ENCODE measurements at places on chromosomes 4 and X.

DNA sequence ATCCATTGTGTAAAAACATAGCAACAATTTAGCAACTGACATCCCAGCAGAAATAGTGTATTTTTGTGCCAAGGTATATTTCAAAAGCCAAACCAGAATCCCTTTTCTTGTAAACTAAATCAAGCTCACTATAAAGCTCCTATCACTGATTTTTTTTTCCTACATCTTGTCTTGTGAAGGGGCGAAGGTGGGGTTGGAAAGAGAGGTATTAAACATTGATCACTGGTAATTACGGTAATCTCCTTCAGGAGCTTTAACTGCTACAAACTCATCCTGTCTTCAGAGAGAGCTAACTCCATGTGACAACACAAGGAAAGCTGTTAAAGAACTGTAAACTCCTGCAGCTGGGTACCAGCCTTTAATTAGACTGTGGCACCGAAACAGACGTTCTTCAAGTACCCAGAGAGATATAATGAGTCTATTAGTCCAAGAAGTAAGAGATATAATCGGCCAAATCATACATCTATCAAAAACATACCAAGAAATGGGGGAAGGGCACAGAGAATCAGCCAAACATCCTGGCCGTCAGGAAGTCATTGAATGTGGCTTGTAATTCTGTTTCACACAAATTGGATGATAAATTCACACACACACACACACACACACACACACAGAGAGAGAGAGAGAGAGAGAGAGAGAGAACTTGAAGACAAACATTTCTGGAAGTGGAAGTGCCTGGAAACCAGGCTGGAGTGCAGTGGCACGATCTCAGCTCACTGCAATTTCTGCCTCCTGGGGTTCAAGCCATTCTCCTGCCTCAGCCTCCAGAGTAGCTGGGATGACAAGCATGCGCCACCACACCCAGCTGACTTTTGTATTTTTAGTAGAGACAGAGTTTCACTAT lies 111.9 kb upstream of the PPARGC1A start:
- no peak for DNase-seq

- DNase-seq, result no peak
Measured at GRCh38 chr4:107799669-107800450, 24.9 kb upstream of the SGMS2 start.

DNA sequence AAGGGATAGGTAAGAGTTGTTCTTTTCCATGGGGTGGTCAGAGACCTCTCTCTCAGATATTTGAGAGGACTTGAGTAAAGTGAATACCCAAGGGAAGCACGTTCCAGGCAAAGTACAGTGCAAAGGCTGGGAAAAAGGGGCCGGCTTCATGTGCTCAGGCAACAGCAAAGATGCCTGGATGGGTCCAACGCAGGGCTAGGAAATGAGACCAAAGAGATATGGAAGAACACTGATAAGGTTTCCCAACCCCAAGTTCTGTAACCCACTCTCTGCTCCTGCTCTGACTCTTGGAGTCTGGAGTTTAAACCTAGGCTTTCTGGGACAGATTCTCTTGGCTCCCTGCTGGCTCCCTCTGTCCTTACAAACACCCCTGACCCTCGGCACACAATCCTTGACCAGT lies 36.2 kb upstream of the PROM1 start:
- DNase-seq, result no peak

DNA sequence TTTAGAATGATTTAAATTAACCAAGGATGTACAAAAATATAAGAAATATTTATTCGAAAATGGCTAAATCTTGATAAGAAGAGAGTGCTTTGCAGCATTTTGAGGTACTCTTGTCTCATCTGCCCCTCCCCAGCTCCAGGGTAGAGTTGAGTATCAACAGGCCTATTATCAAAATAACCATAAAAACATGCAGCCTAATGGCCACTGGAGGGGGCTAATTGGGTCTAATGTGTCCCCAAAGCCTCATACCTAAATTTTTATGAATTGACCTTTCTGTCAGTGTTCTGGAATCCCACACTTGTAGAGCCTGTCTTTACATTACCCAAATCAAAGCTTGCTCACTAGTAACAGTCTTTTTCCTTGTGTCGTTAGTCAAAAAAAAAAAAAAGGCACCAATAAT lies 544.9 kb upstream of the CPXCR1 start:
- no peak for DNase-seq

GRCh38 chr4:169774466-169775445 lies 17.0 kb upstream of the HPF1 start:
- DNase-seq, result peak; percentile 26

DNA sequence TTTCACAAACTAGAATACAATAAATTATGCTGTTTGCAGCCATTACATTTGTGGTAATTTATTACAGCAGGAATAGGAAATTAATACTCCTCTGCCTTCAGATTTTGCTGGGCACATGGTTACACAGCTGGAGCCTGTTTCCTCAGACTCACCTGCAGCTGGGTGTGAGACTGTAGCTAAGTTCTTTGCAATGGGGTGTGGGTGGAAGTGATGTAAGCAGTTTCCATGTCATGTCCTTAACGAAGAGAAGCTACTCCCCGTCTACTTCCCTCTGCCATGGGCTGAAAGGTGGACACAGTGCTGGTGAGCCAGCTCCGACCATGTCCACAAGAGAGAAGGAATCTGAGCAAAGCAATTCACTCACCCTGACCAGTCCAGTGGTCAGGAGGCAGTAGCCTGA lies 18.2 kb downstream of the SH3KBP1 start:
- DNase-seq, result no peak

DNA sequence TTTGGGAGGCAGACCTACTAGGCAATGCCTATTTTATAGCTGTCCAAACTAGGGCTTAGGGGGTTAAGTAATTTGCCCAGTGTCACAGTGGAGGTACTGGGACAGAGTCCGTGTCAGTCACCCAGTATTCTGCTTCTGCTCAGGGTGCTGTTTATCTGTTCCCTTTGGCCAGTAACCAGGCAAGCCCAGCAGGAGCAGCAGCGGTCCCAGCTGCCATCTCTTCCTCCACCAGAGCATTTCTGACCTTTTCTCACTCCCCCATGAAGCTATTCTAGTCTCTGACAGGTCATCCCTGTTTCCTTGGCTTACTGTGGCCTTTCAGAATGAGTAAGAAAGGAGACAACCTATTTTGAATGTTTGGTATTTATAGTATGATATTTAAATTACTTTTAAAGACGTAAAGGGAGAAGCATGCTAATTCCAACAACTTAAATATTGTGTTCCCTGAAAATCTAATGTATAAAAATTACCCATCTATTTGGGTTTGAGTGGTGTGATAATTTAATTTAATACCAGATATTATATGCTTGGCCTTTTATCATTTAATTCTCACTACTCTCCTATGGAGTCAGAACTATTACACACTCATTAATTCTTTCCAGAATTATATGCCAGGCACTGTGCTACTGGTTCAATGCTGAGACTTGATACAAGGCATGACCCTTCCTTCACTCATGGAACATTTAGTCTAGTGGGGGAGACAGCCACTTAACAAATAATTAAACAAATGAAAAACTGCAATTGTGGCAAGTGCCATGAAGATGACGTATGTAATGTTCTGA lies 60.6 kb downstream of the RPS6KA3 start:
- no peak for DNase-seq

GRCh38 chr4:40583850-40584439 lies 45.7 kb downstream of the RBM47 start:
- DNase-seq, result no peak

- no peak for DNase-seq
Measured at GRCh38 chr4:90816754-90817153, 689.6 kb downstream of the CCSER1 start.

DNA sequence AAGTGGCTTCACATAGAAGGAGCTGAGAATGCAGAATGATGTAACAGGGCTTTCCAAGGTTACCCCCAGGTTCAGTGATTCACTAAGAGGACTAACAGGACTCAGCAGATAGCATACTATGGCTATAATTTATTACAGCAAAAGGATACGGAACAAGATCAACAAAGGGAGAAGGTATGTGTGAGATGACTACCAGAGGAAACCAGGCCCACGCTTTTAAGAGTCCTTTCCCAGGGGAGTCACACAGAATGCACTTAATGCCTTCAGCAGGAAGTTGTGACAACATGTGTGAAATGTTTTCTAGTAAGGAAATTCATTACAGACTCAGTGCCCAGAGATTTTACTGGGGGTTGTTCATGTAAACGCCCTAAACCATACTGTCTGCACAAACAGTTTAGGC lies 373.6 kb upstream of the MAGEB2 start:
- no peak for DNase-seq

DNA sequence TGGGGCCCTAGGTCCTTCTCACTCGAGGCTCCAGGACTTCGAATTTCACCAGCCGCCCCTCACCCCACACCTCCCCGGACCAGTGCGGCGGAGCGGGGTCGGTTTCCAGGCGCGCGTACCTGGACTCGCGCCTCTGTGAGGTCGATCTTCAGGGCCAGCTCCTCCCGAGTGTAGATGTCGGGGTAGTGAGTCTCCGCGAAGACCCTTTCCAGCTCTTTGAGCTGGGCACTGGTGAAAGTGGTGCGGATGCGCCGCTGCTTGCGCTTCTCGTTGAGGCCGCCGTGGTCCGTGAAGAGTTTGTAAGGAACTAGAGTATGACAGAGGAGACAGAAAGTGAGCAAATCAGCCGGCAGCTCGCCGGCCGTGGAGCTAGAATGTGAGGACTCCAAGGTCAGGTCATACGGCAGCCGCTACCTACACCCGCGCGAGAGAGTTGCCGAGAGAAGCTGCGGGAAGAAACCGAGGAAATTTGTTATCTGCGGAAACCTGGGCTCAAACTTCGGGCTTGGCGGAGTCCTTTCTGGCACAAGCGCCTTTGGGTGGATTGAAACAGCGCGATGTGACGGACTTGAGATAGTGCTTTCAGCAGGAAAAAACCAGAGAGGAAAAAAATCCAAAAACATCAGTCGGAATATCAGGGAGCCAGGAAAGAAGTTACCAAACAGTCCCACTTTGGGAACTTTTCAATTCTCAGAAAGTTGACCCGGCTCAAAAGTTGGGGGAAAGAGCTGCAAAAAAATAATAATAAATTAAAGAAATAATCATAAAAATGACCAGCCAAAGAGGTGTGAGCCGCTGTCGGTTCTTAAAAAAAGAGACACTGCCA lies 1.1 kb downstream of the PHOX2B start:
- DNase-seq, result no peak

GRCh38 chrX:1292575-1293290 lies 24.1 kb downstream of the CSF2RA start:
- DNase-seq, result no peak

GRCh38 chr4:109077505-109077904 lies 225.0 kb downstream of the COL25A1 start:
- DNase-seq, result no peak

GRCh38 chr4:48538358-48538757 lies 48.3 kb downstream of the ZAR1 start:
- DNase-seq, result no peak

- peak; percentile 82 for DNase-seq
Measured at GRCh38 chr4:143558823-143559756, 45.6 kb downstream of the SMARCA5 start.

DNA sequence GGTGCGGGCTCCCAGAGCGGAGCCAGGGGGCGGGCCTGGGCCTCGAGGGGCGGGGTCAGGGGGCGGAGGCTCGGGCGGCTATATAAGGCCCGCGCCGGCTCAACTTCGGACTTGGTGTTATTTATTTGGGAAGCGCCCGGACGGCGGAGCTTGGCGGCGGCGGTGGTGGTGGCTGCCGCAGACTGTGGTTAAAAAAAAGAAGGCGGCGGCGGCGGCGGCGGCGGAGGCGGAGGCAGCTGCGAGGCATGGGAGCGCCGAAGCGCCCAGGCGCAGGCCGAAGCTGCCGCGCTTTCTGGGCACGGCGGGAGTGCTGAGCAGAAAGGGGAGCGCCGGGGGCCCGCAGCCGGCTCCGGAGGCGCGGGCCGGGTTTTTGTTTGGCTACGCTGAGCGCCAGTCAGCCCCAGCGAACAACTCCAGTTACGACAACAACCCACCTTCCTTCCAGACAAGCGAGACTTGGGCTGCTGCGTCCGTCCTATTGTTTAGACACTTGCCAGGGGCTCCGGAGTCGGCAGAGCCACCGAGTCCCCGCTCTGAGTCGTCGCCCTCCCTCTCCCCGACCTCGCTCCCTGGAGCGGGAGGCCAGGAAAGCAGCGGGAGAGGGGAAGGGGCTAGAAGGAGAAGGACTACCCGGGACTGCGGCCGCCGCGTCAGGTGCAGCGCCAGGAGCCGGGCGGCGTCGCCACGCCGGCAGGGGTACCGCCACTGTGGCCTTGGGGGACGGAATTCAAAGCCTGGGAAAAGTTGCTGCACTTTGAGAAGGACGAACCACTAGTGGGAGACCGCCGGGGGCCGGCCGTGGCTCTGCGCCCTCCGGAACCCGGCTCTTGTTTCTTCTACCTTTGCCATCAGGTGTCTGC lies at the start of gene SLIT2:
Gene SLIT2 (plus strand): TSS at position 110 of the 860 bp plus-strand sequence. CDS start 1,911 bp downstream, outside the sequence.
- DNase-seq, result peak; percentile 4

DNA sequence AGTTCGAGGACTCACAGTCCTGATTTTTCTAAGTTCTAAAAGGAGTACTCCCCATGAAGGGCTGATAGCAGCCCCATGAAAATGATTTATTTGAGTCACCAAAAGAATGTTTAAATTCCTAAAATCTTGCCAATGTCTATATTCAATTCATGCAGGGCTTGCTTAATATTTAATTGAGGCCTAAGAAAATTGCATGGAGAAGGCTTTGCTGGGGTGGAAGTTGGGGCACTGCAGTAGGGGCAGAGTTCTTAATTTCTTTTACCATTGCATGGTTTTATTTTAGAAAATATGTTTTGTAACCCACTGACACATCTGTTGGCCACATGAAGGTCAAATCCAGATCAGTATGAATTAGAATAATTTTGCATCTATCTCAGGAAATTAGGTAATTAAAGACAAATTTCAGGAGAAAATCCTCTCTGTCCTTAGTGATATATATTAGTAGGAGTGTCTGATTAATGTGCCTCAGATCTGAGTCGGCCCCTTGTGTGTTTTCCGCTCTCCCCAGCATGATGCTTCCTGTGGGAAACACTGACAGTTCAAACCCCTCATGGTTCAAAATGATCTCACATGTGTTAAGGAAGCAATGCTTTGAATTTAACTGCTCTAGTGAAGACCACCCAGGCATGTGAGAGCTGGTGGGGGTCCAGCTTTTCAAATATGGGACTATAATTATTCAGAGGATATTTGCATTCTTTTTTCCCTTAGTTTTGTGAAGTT lies 54.0 kb upstream of the EGFL6 start:
- no peak for DNase-seq

DNA sequence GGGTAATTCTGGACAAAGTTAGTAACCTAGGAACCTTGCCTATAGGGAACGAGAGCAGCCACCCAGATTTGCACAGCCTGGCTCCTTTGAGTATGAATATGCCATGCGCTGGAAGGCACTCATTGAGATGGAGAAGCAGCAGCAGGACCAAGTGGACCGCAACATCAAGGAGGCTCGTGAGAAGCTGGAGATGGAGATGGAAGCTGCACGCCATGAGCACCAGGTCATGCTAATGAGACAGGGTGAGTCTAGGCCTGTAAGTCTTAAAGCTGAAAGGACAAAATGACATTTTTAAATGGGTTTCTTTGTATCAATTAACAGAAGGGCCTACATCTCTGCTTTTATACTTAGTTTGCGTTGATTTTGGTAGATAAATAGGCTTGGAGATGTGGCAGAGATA lies 4.7 kb upstream of the ITGB1BP2 start:
- no peak for DNase-seq

DNA sequence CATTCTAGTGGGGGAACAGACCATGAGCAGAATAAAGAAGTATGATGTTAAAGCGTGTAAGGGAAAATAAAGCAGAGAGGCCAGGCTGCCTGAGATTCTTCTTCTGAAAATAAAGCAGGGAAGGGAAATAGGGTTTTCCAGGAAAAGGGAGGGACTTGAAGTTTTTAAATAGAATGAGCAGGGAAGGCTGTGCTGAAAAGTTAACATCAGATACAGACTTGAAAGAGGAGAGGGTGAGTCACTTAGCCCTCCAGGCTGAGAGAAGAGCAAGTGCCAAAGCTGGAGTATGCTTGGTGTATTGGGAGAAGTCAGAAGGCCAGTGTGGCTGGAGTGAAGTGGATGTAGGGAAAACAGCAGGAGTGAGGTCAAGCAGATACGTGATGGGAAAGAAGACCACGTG lies 10.0 kb upstream of the PLK4 start:
- DNase-seq, result no peak
